Astrocyte (in vitro differentiated cells and primary cell): ENCODE measurements at places on chromosomes 13 and 19.
A peak's percentile ranks its signal among the peaks of the same experiment; 100 is the strongest.

GRCh38 chr19:49502866-49503581, 6.8 kb downstream of the RPS11 start:
- peak; percentile 44 for DNase-seq

GRCh38 chr13:41370736-41371135, 59.7 kb downstream of the NAA16 start:
- DNase-seq, result no peak

DNA sequence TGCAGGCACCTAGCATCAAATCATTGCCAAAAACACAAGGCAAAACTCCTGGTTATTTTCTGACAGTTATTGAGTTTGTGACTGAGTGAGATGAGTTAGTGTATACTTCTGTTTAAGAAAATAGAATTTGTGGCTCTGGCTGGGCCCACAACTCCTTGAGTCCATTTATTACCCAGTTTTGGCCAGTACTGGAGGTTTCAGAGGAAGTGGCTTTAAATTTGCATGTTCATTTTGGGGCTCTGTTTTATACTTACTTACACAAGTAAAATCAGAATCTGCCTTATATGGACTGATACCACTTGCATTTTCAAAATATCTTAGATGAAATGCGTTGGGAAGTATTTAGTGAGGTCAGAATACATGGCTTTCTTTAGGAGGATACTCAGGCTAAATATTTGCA, 29.0 kb downstream of the TNFSF11 start:
- DNase-seq, result no peak

- peak; percentile 98 for DNase-seq
Observed at GRCh38 chr19:31378404-31378803, 29.2 kb upstream of the TSHZ3 start.

GRCh38 chr19:45766869-45767346, 2.1 kb downstream of the SIX5 start:
- no peak for DNase-seq
